ENCODE measurements at places on chromosomes 6 and 20.

GRCh38 chr6:111057074-111057752, 30.1 kb upstream of the SLC16A10 start:
- DNase-seq = no peak

- no peak for DNase-seq
These were observed 173.6 kb downstream of the CDC5L start for GRCh38 chr6:44561060-44561623.

GRCh38 chr6:84414531-84414930, 187.1 kb upstream of the CEP162 start:
- no peak for DNase-seq

- DNase-seq = no peak
These were observed 25.7 kb upstream of the MRAP2 start for GRCh38 chr6:84007871-84008270.

- no peak for DNase-seq
These were observed at the start of gene PTPRT for GRCh38 chr20:43189554-43190331. Gene PTPRT (minus strand): TSS chr20:43189906. CDS start chr20:43189733, 173 bp downstream.

DNA sequence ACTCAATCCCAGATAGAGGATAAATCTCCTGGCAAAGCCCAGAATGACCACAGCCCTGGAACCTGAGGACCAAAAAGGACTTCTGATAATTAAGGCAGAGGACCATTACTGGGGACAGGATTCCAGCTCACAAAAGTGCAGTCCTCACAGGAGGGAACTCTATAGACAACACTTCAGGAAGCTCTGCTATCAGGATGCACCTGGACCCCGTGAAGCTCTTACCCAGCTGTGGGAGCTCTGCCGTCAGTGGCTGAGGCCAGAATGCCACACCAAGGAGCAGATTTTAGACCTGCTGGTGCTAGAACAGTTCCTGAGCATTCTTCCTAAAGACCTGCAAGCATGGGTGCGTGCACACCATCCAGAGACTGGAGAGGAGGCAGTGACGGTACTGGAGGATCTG, 992 bp downstream of the ZSCAN16 start:
- no peak for DNase-seq

Measured in activated T-helper 1 cell treated with anti-CD3 and anti-CD28 coated beads, Interleukin-12 subunit alpha, Interleukin-12 subunit beta, Interleukin-2, Interleukin-4 antibody, amounts not matched to agents 30 ng/mL and 10 ng/mL and 1 ng/mL, durations not matched to agents 14 hours and 24 hours and 36 hours (primary cell).